ENCODE measurements at places on chromosomes 7 and 10. TPM values are rescaled to one million over a fixed set of nuclear protein-coding genes. Genes with fewer than 3 reads are reported as not detected.

- peaks cover 94% of the 10 kb centered on the region for H3K27me3 ChIP-seq
- peaks cover 16% of the 10 kb centered on the region for H3K4me1 ChIP-seq
- H3K36me3 ChIP-seq: no peaks in the 10 kb centered on the region
- H3K4me3 ChIP-seq: no peak overlapping the region
- no peak for DNase-seq
- H3K27ac ChIP-seq: peak overlapping the region; percentile 30
Observed at GRCh38 chr7:122300956-122301833, 3.4 kb downstream of the FEZF1 start.

- H3K4me3 ChIP-seq: no peak overlapping the region
- H3K36me3 ChIP-seq: no peaks in the 10 kb centered on the region
- H3K27ac ChIP-seq: no peak overlapping the region
- DNase-seq: no peak
Observed at GRCh38 chr7:32275216-32276009, 205.2 kb upstream of the PDE1C start.

GRCh38 chr7:45088821-45089340, at the start of gene NACAD:
TSS of gene NACAD (minus strand) at chr7:45088969. CDS start at chr7:45088894, 75 bp downstream.
- no peak for DNase-seq
- H3K27ac ChIP-seq: no peak within 1 kb of the TSS
- H3K4me1 ChIP-seq: no peaks in the 10 kb centered on the region
- peaks cover 31% of the 10 kb centered on the region for H3K27me3 ChIP-seq
- peak within 1 kb of the TSS; percentile 73 for H3K4me3 ChIP-seq

DNA sequence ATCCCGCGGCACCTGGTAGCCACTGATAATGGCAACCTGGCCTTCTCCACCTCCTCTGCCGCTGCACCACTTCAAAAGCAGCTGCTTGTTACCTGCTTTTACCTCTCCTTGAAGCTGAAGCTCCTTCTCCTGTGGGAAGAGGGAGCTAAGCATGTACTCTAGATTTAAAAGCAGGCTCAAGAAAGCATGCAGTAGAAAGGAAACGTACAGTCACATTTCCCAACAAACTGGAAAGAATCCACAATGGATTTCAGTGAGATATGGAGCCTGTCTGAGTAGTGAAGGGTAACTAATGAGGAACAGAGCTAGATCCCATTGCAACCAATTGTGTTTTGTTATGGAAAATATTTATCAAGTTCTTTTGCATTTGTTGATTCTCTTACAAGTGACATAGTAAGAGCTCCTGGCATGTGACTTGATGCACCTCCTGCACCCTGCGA, 457.4 kb upstream of the GALNT17 start:
- H3K27me3 ChIP-seq: peaks cover 38% of the 10 kb centered on the region
- peaks cover 4% of the 10 kb centered on the region for H3K36me3 ChIP-seq
- peaks cover 4% of the 10 kb centered on the region for H3K4me1 ChIP-seq
- H3K4me3 ChIP-seq: no peak overlapping the region

DNA sequence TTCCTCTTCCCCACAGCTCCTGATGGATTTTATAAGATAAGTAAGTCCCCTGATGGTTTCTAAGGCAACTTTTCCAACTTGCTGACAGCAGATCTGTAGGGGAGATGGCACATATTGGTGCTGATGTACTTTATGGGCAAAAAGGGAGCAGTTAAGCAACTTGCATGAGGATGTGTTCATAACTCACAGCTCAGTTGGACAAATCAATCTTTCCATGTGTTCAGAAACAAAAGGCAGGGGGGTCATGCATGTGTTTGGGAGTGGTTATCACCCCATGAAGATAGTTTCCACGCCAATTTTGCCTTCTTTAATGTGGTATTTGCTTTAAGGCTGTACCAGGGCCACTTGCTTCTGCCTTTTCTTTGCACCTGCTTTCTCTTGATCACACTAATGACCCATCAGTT, 6.1 kb downstream of the RBM20 start:
- H3K27ac ChIP-seq: no peak overlapping the region
- peaks cover 32% of the 10 kb centered on the region for H3K27me3 ChIP-seq
- H3K4me3 ChIP-seq: no peak overlapping the region
- peaks cover 2% of the 10 kb centered on the region for H3K4me1 ChIP-seq

Gene OPN4
- total RNA-seq: not detected

Gene CADPS2
- total RNA-seq: 4.3 TPM

Gene AKR1C8
- total RNA-seq: not detected

Gene UNCX
- total RNA-seq: not detected
